ENCODE measurements at places on chromosomes 5 and 9.

GRCh38 chr5:36897616-36898015, 21.0 kb downstream of the NIPBL start:
- no peak for DNase-seq

GRCh38 chr5:3995954-3996619, 400.5 kb downstream of the IRX1 start:
- DNase-seq, result peak; percentile 32

DNA sequence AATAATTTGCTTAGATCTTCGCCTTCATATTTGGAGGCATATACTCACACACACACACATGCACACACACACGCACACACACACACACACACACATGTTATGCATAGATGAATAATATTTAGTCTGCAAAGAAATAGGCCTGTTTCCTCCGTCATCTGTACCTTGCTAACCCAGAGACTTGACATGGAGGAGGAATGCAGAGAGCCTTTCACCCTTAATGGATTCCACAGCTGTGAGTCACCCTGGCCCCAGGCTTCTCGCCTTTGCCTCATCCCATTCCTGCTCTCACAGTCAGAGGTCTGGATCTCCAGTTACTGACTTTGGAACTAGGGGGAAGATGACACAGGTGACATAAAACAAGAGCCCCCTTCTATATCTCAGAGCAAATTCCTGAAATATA, 29.7 kb downstream of the ZNF462 start:
- no peak for DNase-seq

GRCh38 chr5:1948663-1949191, 66.0 kb upstream of the IRX4 start:
- DNase-seq, result no peak

DNA sequence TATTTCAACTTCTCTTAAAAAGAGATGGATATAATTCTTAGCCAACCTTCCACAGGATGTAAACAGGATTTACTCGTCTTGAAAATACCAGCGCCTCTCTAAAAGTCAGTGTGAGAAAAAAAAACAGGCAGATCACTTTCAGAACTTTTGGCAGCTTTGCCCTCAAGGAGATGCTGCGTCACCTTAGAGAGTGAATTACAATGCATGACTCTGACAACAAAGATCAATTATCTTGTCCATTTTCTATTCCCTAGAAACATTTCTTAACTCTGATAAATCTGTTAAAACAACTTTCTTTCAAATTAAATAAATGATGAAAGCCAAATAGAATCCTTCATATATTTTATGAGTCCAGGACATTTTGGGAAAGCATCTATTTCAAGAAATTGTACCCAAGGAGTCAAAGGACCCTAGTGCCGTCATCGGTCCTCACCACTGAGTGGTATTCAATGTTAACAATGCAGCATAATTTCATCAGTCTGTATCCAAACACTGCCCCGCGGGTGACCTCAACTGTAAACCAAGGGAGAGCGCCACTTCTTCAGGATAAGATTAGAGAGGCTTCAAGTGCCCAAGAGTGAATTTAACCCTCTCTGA, 536.0 kb downstream of the PDE4D start:
- DNase-seq, result peak; percentile 87

DNA sequence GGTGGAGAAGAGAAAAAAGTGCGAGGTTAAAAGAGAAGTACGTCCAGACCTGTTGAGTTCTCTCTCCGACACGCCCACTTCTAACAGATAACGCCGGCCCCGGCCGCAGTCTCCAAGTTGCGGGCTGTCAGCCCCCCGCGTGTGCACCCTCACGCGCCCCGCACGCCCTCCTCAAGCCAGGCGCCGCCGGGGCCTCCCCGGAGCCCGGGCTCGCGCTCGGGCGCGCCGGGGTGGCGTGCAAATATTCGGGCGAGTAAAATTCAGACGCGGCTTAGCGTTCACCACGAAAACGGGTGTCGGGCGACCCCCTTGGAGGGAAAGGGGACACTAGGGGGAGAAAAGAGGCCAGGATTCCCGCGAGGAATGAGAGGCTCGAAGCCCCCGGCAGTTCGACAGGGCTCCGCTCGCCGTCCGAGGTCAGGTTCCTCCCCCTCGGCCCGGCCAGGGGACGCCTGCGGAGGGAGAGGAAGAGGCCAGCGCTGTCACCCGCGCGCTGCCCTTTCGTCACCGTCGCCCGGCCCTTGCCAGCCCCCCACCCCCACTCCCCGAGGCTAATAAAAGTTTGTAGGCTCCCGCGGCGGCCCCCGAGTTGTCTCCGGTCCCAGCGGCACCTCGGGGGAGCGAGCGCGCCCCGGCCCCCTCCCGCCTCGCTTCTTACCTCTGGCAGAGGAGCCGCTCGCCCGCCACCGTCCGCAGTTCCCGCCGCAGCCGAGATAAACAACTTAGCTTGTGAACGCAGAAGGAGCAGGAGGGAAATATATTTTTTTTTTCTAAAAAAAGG, 743 bp downstream of the NR3C1 start:
- DNase-seq, result peak; percentile 35

GRCh38 chr5:55584398-55585205, 49.8 kb upstream of the PLPP1 start:
- DNase-seq, result no peak

DNA sequence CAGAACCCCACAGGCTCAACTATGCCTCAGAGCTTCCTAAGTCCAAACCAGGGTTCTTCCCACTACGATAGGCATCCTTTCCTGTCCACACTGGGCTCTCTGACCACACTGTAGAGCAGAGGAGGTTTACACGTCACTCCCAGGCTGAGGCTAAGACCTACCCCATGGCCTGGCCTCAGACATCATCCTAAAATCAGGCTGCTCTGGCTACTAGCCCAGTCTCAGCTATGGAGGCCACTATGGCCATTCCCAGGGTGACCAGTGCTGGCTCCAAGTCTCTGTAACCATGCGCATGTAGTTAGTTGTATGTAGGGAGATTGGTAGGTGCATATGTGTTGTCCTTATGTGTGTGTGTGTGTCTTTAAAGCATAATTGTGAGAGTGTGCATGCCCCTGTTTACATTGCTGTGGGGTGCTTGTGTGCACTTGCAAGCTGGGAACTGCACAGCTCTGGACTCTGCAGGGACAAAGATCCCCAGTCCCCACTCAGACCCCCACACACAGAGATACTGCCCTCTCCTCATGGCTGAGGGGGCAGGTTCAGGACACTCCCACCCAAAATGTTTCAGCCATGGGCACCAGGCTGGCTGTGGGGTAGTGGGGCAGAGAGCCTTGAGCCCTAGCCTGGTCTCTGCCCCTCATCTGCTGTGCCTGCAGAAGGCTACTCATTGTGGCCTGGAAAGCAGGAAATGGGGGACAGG, 12.3 kb downstream of the PDLIM4 start:
- DNase-seq, result no peak

- DNase-seq, result no peak
Observed at GRCh38 chr5:155057626-155058025, 44.1 kb downstream of the KIF4B start.

- DNase-seq, result no peak
Observed at GRCh38 chr9:15304632-15305031, 2.4 kb downstream of the TTC39B start.
